WTC11 (cell line): ENCODE measurements at places on chromosomes 2 and 18.
A peak's percentile ranks its signal among the peaks of the same experiment; 100 is the strongest.

- H3K36me3 ChIP-seq: no peaks in the 10 kb centered on the region
- peaks cover 5% of the 10 kb centered on the region for H3K27me3 ChIP-seq
- peaks cover 5% of the 10 kb centered on the region for H3K4me1 ChIP-seq
- no peak overlapping the region for H3K4me3 ChIP-seq
- no peak for DNase-seq
These were observed 263.7 kb upstream of the REV1 start for GRCh38 chr2:99753505-99753904.

GRCh38 chr2:18749912-18750526, 160.7 kb upstream of the NT5C1B start:
- H3K36me3 ChIP-seq: no peaks in the 10 kb centered on the region
- no peak overlapping the region for H3K4me3 ChIP-seq
- no peak overlapping the region for H3K27ac ChIP-seq
- DNase-seq: peak; percentile 45
- H3K4me1 ChIP-seq: no peaks in the 10 kb centered on the region
- H3K27me3 ChIP-seq: no peaks in the 10 kb centered on the region

DNA sequence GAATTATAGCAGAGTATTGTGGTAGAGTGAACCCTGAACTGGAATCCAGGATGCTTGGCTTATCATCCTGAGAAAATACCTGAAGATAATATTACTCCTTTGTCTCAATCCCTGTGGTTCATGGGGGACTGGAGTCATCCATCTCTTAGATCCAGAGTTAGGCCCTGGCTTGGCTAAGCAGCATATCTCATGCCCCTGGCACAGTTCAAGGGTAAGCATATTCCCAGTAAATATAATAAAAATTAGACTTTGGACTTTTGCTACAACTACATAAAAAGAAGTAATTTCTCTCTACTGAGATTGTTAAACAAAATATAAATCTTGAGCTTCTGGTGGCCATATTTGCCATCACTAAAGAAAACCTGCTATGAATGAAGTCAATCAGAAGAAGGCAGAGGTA, 47.7 kb upstream of the STK39 start:
- H3K4me1 ChIP-seq: no peaks in the 10 kb centered on the region
- H3K36me3 ChIP-seq: no peaks in the 10 kb centered on the region
- no peak for DNase-seq
- no peak overlapping the region for H3K4me3 ChIP-seq
- no peak overlapping the region for H3K27ac ChIP-seq

DNA sequence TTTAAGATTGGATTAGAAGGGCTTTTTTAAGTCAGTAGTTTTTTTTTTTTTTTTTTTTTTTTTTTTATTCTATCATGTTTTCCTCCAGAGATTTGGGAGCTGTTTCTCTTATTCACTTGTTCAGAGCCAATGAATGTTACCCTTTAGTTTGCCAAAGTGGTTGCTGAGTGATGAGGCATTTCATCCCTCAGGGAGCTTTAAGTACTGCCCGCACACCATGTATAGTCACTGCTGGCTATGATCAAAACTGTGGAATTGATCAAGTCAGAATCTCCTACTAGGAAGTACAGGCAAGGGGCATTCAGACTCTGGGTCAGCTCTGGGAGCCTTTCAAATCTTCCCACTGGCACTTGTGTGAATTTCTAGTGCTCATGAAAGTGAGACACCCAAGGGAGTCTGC, 201.6 kb downstream of the IKZF2 start:
- H3K27me3 ChIP-seq: no peaks in the 10 kb centered on the region
- H3K36me3 ChIP-seq: no peaks in the 10 kb centered on the region
- peaks cover 27% of the 10 kb centered on the region for H3K4me1 ChIP-seq
- no peak for DNase-seq

GRCh38 chr2:181196401-181196800, 216.0 kb downstream of the UBE2E3 start:
- H3K4me3 ChIP-seq: no peak overlapping the region
- H3K36me3 ChIP-seq: no peaks in the 10 kb centered on the region
- no peak overlapping the region for H3K27ac ChIP-seq
- no peaks in the 10 kb centered on the region for H3K4me1 ChIP-seq

- DNase-seq: no peak
- H3K27ac ChIP-seq: no peak overlapping the region
- H3K4me1 ChIP-seq: 0 out of 2 replicates have a peak, but pooled peaks cover 3% of the 10 kb centered on the region
- no peak overlapping the region for H3K4me3 ChIP-seq
- peaks cover 55% of the 10 kb centered on the region for H3K36me3 ChIP-seq
- H3K27me3 ChIP-seq: no peaks in the 10 kb centered on the region
These were observed 486.0 kb downstream of the ERBB4 start for GRCh38 chr2:212052412-212053159.

GRCh38 chr18:79615586-79615985, 64.0 kb upstream of the CTDP1 start:
- no peak overlapping the region for H3K27ac ChIP-seq
- no peak overlapping the region for H3K4me3 ChIP-seq
- peaks cover 3% of the 10 kb centered on the region; the same call in 1 of the 2 replicates for H3K27me3 ChIP-seq
- H3K4me1 ChIP-seq: peaks cover 6% of the 10 kb centered on the region

DNA sequence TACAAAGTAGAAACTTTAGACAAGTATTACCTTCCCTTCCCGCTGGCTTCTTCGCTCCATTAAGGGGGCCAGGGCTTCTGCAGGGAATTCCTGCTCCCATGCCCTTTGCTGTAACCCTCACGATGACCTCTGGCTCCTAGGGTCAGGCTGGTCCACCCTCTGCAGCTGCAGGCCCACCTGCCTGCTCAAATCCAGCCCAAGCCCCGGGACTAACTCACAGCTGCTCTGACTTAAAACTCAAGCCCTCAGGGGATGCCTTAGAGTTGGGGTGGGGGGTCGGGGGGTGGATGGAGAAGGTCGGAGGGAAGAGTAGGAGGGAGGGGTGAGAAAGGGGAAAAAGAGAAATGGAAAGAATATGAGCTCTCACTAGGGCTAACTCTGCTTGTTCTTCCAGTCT, 4.9 kb downstream of the IGFBP5 start:
- H3K4me3 ChIP-seq: peak overlapping the region; percentile 40
- H3K4me1 ChIP-seq: peaks cover 37% of the 10 kb centered on the region
- H3K27ac ChIP-seq: no peak overlapping the region

GRCh38 chr2:218960309-218961165, 1.1 kb downstream of the CDK5R2 start:
- no peak overlapping the region for H3K27ac ChIP-seq
- DNase-seq: no peak
- H3K4me1 ChIP-seq: peaks cover 31% of the 10 kb centered on the region
